ENCODE measurements at places on chromosomes 7 and 10.

- DNase-seq: no peak
Measured at GRCh38 chr7:118478931-118479330, 254.4 kb downstream of the ANKRD7 start.

DNA sequence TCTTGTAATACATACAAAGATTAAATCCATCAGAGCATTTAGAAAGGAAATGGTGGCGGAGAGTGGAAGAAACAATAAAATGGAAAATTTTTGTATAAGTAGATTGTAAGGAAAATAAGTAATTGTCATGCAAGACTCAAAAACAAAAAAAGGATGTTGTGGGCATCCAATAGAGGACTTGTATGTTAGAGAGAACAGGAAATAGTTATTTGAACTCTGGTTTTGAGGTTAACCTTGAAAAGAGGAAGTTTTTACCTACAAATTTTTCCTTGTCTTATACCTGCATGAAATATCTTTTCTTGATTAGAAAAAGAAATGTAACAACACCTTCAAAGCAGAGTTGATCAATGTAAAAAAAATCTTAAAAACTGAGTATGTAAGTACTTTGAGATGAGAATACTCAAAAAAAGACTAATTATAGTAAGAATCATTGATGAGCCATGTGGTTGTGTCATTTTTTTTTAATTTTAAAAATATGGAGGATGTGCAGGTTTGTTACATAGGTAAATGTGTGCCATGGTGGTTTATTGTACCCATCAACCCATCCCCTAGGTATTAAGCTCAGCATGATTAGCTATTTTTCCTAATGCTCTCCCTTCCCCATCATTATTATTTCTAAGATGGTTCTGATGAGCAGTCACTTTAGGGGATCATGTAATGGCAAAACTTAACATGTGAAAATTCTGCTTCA, 11.9 kb downstream of the TMEM106B start:
- no peak for DNase-seq

DNA sequence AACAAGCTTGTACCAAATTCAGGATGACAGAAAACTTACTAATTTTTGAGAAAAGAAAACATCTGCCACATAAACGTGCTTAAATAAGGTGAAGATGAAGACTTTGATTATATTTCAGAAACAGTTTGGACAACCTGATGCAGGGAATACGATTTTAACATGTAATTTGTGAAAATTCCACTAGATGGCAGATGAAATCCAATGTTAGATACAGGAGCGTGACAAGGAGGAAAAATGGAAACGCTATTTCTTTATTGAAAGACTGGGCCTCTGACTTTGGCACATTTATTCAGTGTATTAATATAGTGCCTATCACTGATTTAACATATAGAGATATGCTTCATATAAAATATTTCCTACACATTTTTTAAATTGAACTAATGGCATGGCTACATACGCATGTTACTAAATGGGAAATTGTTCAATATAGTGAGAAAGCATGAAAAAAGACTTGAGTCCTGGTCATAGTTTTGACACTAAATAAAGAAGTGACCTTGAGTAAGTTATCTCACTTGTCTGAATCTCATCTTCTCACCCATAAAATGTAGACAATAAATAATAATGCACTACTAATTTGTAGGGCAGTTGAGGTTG, 60.7 kb downstream of the CD36 start:
- peak; percentile 41 for DNase-seq

DNA sequence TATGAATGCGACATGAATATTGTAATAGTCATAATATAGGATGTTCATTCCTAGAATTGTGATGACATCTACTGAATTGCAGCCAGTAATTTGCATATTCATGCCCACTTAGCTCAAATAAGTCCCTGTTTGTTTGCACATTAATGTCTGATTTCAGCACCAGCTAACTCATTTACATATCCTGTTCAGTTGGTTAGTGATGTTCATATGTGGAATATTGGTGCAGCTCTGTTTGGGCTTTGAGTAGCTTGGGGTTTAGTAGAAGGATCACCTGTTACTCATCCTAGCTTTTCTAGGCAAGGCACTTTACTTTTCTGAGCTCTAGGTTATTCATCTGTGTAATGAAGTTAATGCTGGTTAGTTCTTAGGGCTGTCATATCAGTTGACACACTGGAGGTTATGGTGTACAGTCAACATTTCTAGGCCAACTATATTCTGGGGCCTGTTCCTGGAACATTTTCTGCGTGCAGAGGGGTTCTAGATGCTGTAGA, 238.4 kb downstream of the EXOC4 start:
- DNase-seq: no peak

- no peak for DNase-seq
Measured at GRCh38 chr10:114754445-114755320, 66.9 kb upstream of the FHIP2A start.

DNA sequence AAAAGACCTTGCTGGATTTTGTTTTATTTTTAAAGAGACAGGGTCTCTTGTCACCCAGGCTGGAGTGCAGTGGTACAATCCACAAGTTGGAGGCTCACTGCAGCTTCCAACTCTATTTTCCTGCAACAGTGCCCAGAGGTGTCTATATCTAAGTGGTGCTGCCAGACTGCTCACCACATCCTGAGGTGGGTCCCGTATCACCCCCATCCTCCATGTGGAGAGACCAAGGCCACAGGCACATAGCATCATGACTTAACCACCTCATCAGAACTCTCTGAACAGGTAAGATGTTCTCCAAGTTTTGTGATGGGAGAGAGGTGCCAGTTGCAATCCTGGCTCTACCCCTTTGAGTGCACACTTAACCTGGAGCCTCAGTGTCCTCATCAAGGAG, 98.2 kb downstream of the RNF216 start:
- DNase-seq: no peak

GRCh38 chr7:93921607-93922566, at the start of gene GNG11:
TSS of gene GNG11 (plus strand) at chr7:93921735. CDS start at chr7:93922138, 403 bp downstream.
- DNase-seq: peak; percentile 18

DNA sequence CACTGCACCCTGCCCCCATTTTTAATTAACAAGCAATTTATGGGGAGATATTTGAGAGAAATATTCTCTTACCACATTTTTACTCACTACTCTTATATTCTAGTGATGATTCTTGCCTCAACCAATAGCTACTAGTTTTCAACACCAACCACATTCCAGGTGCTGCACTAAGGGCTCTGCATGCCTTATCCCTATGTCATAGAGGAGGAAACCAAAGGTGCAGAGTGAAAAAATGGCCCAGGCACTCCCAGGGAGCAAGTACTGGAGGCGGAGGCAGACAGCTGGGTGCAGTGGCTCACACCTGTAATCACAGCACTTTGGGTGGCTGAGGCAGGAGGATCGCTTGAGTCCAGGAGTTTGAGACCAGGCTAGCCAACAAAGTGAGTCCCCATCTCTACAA, 35.5 kb upstream of the TPST1 start:
- no peak for DNase-seq

DNA sequence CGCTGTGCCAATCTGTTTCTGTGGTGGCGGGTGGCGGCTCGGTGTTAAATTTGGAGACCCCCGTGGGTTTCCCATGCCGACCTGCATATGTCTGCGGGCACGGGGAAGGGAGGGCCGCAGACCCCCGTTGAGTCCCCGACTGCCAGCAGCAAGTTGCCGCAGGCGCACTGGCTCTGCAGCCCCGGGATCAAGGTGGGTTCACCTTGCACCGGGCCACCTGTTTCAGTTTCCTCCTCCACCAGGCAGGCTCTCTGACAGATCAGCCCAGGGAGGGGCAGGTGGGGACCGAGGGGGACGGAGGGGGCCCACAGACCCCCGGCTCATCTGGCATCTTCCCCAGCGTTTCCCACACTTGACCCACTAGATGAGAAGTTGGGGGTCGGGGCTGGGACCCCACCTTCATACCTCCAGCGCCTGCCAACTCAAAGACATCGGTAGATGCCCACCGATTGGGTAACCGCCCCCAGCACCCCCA, 95.9 kb downstream of the CUX1 start:
- DNase-seq: no peak

DNA sequence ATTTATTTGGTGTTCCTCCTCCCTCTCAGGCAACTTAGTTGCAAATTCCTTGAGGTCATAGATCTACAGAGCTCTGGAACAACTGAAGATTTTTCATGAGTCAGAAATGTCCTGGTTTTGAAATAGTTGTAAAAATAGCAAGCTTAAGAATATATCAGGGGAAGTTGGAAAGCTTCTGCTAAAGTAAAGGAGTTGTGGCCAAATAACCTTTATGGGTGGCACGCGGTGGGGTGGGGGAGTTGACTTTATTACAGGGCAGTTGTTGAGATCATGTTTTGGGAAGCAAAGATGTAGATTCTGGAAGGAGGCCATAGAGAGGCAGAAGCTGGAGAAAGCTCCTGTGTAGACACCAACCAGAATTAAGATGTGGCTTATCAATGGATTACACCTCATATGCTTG, 326.0 kb upstream of the MTPN start:
- no peak for DNase-seq

DNA sequence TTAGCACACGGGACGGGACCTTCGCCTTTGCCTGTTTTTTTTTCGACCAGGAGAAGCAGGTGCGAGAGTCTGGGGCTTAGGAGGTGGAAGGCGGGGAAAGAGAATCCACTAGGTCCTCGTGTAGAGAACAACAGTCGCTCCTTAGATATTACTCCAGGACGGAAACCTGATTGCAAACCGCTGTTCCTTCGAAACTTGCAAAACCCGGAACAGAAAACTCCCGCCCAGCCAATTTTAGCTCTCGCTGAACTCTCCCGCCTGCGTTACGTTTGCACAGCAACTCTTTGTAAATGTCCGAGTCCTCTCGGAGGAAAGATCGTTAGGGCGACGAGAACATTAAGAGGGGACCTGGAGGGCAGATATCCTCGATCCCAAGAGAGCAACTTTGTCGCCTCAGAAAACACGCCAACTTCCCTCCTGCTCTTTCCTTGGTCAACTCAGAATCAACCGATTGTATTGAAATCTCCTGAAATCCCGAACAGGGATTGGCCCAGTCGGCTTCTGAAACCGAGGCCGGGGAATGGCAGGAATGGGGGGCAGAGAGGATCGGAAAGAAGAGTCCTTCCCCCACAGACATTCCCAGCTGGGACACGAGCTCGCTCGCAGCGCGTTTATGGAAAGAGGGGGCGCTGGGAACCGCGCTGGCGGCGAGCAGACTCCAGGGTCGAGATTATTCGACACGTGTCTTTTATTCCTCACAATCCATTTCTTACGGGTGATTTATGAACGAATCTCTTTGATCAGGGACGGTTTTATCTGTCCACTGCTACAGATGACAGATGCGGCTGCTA, 9.9 kb downstream of the TWIST1 start:
- no peak for DNase-seq

- no peak for DNase-seq
Measured at GRCh38 chr7:55470261-55470660, 102.0 kb downstream of the VOPP1 start.

DNA sequence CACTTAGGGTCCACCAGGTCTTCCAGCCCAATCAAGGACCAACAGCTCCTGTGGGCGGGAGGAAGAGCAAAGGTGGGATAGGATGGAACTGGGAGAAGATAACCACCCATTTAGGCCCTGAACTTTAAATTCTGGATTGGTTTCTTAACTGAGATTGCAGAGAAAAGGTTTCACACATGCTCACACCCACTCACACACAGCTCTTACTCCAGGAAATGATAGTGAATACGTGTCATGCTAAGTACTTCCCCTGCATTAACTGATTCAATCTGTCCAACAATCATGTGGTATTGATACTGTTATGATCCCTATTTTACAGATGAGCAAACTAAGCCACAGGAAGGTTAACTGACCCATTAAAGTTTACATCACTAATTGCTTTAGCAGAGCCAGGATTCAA, 4.6 kb upstream of the CYP3A4 start:
- no peak for DNase-seq

DNA sequence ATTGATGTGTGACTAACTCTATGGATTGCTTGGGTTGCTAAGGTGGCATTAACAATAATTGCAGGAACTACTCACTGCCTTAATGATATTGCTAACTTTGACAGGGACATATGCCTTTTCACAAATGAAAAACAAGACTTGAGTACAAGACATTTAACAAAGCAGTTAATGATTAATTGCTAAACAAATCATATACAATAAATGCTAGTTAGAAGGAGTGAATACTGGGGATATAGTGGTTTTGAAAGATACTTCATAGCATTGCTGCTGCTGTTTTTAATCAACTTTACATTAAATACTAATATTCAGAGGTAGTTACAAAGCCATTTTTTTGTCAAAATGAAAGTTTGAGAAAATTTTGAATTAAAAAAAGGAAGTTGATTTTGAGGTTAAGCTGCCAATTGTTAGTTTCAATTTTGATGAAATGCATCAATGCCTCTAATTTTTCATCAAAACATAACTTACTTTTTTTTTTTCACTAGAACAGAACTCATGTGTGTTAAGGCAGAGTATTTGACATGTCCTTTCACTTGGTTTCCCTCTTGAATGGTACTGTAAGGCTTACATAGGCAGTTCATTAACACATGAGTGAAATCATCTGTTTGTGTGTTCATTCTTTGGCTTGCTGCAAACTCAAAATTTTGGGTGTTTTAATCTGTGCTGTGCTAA, 106.2 kb upstream of the SEMA3D start:
- DNase-seq: no peak

GRCh38 chr10:86391986-86392722, 25.6 kb upstream of the GRID1 start:
- no peak for DNase-seq

GRCh38 chr7:142671506-142671905, 77.8 kb upstream of the PRSS1 start:
- no peak for DNase-seq

- DNase-seq: no peak
Measured at GRCh38 chr10:124537166-124537725, 75.6 kb downstream of the LHPP start.

- DNase-seq: no peak
Measured at GRCh38 chr7:103851357-103851756, 138.1 kb downstream of the RELN start.

DNA sequence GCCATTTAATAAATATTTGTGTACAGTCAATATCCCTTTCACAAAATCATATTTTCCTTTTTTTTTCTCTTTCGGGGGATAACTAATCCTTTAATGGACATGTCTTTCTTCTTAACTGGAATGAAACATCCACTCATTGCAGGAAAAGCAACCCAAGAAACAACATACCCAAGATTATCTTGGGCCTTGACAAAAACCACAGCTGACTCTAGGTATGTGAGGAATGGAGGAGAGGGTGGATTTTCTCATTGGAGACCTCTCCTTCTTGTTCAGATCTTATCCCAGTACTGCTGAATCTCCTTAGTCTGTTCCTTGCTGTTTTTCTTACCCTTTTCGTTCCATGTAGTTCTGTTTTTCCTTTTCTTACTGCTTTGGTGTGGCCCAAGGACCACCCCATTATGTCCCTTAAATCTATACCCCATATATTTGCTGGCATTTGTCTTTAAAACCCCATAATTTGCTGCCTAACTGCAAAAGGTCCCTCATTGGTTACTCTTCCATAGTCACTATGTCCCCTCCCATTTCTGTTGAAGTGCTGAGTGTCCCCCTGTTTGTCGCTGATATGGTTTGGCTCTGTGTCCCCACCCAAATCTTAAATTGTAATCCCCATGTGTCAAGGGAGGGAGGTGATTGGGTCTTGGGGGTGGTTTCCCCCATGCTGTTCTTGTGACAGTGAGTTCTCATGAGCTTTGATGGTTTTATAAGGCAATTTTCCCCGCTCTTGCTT, 6.8 kb upstream of the CDK6 start:
- no peak for DNase-seq

- no peak for DNase-seq
Measured at GRCh38 chr7:26305869-26306665, 14.4 kb downstream of the SNX10 start.

- no peak for DNase-seq
Measured at GRCh38 chr7:43799605-43800004, 41.1 kb downstream of the BLVRA start.

GRCh38 chr10:52121688-52122087, 192.4 kb upstream of the DKK1 start:
- no peak for DNase-seq

GRCh38 chr7:150405584-150406311, 26.6 kb downstream of the ZNF775 start:
- DNase-seq: peak; percentile 72

Data from D341Med (cell line).